ENCODE measurements at places on chromosomes 5 and 9. TPM values are rescaled to one million over a fixed set of nuclear protein-coding genes. Genes with fewer than 3 reads are reported as not detected.
A peak's percentile ranks its signal among the peaks of the same experiment; 100 is the strongest.

- H3K4me3 ChIP-seq = no peak overlapping the region
- H3K36me3 ChIP-seq = no peaks in the 10 kb centered on the region
- H3K27ac ChIP-seq = no peak overlapping the region
- H3K4me1 ChIP-seq = no peaks in the 10 kb centered on the region
- DNase-seq = peak; percentile 43
Observed at GRCh38 chr5:74212336-74212735, 428.2 kb downstream of the ENC1 start.

GRCh38 chr5:112546946-112547592 is 128.0 kb upstream of the EPB41L4A start:
- H3K36me3 ChIP-seq = no peaks in the 10 kb centered on the region
- H3K27ac ChIP-seq = no peak overlapping the region
- no peaks in the 10 kb centered on the region for H3K4me1 ChIP-seq
- H3K4me3 ChIP-seq = no peak overlapping the region
- no peaks in the 10 kb centered on the region for H3K27me3 ChIP-seq

DNA sequence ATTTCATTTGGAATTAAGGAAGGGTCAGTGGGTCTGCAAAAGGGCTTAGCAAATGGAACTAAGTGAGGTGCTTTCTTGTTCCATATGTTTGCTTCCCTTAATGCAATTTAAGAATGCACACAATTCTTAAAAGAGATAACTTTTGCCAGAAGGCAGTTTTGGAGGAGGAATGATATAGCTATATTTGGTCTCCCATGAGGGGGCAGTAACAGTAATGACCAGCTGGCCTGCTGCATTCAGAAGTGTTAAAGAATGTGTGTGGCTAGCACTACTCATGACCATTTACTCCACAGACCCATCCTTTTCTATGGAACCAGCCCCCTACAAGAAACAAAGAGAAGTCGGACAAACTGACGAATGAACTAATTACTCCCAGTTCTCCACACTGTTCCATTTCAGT is 638.9 kb downstream of the RAB3C start:
- peaks cover 13% of the 10 kb centered on the region for H3K4me1 ChIP-seq
- no peak overlapping the region for H3K27ac ChIP-seq
- H3K4me3 ChIP-seq = no peak overlapping the region

CMYA5 gene
- total RNA-seq = 3.3 TPM

AQP3 gene
- total RNA-seq = 12.5 TPM

WDR36 gene
- 16.1 TPM for total RNA-seq

ZNF883 gene
- 2.6 TPM for total RNA-seq

IL3 gene
- not detected for total RNA-seq

Data from body of pancreas (tissue), 4 donors.